ENCODE measurements at places on chromosomes 3 and 15.
A peak's percentile ranks its signal among the peaks of the same experiment; 100 is the strongest.

- DNase-seq, result no peak
These were observed 1.8 kb downstream of the IGDCC4 start for GRCh38 chr15:65420975-65421359.

- peak; percentile 78 for DNase-seq
These were observed 2.1 kb upstream of the GNAT1 start for GRCh38 chr3:50189274-50189673.

GRCh38 chr3:187334904-187335303, 33.3 kb upstream of the RTP4 start:
- no peak for DNase-seq

DNA sequence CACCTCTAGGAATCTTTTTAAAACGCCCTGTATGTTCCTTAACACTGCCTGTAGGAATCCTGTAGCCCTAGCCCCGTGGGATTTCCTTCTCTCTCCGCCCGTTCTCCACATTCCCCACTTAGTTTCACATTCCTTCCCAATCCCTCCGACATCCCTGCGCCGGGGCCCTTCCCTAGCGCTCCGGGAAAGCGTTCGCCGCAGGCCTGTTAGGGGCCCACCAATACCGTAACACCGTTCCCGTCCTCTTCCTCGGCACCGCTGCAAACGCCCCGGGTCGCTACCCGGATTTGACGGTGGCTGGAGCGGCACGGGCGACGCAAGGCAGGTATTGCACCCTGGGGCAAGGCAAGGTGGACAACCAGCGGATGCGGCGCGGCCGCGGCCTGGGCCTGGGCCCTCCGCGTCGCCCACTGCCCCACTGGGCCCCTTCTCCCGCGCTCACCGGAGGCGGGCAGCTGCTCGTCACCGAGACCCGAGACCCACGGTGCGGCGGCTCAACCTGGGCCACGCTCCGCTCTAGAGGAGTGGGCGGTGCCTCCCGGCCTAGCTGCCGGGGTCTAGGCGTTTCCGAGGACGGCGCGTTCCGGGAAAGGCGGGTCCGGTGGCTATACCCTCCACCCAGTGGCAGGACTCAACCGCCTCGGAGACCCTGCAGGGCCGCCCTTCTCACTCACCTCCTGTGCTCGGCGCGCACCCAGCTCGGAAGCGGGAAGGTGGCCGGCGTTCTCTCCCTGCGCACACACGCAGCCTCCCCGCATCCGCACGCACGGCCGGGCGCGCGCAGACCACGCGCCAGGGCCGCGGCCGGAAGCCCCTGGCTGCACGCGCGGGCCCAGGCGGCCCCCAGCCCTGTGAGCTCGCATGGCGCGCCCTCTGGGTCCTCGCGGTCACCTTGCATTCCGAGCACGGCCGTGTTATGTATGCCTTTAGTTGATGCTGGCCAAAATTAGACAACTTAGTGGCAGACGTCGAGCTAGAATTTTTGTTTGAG, at the start of gene B3GALNT1:
Gene B3GALNT1, minus strand, starts transcription at position 789 of the 991 bp plus-strand sequence. CDS start 18,595 bp downstream, outside the sequence.
- DNase-seq, result no peak

- no peak for DNase-seq
These were observed 19.7 kb downstream of the MGLL start for GRCh38 chr3:127802606-127803005.

- DNase-seq, result no peak
These were observed 78.3 kb downstream of the APBA2 start for GRCh38 chr15:28964098-28964497.

DNA sequence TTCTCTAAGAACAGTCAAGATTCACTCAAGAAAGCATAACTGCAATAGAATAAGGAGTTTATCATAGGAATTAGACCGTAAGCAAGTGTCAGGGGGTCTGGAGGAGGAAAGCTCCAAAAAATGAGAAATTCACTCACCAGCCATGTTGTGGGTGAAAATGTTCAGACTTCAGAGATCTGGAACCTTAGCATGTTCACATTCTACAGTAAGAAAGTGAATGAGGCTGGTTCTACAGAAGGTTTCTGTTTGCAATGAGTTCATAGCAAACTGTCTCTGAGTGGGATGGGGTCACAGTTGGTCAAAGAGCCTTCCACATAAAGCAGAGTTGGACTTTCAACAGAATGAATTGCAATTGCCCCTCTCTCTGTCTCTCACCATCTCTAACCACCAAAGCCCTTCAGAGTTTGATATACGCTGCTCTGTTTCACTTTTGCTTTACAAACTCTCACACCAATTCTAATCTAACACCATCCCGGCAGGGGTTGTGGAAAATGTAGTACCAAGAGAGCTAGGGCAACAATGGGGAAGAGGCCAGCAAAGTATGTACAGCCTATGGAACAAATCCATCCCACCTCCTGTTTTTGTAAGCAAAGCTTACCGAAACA, 581.8 kb upstream of the UBE2E2 start:
- DNase-seq, result no peak

GRCh38 chr3:177034832-177035475, 162.3 kb downstream of the TBL1XR1 start:
- DNase-seq, result no peak

GRCh38 chr3:77281721-77282120, 241.8 kb downstream of the ROBO2 start:
- DNase-seq, result no peak

DNA sequence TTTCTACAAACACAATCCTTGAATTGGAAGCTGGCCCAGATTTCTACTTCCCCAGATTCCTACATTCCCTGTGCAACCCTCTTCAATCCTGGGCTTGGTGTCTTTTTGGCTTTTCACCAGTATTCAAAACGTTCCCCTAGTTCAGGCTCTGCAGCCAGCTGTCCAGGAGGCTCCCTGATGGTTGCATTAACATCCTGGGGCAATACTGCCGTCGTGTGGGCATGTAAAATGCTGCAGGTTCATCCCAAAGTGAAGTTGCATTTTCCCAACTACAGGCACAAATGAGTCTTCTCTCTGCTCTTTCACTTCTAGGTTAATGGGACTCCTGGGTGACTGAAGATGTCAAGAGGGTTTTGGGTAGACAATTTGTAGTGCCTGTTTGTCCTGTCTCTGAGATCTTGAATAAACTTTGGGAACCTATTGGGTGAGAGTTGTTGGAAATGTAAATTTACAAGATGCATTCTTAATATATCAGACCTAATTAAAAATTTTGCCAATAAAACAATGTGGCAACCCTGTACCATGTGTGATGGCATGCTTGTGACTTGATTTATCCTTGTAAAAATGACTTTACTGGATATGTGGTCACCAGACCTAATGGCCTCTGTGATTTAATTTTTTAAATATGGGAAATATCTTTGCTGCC, 28.6 kb downstream of the SOX14 start:
- DNase-seq, result peak; percentile 77

GRCh38 chr3:56830884-56831283, 29.1 kb upstream of the ARHGEF3 start:
- DNase-seq, result no peak

DNA sequence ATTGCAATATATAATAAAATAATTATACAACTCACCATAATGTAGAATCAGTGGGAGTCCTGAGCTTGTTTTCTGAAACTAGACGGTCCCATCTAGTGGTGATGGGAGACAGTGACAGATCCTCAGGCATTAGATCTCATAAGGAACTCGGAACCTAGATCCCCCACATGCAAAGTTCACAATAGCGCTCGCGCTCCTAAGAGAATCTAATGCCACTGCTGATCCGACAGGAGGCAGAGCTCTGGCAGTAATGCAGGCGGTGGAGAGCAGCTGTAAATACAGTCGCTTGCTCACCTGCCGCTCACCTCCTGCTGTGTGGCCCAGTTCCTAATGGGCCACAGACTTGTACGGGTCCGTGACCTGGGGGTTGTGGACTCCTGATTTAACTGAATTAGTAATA, 87.8 kb downstream of the P3H2 start:
- DNase-seq, result no peak

DNA sequence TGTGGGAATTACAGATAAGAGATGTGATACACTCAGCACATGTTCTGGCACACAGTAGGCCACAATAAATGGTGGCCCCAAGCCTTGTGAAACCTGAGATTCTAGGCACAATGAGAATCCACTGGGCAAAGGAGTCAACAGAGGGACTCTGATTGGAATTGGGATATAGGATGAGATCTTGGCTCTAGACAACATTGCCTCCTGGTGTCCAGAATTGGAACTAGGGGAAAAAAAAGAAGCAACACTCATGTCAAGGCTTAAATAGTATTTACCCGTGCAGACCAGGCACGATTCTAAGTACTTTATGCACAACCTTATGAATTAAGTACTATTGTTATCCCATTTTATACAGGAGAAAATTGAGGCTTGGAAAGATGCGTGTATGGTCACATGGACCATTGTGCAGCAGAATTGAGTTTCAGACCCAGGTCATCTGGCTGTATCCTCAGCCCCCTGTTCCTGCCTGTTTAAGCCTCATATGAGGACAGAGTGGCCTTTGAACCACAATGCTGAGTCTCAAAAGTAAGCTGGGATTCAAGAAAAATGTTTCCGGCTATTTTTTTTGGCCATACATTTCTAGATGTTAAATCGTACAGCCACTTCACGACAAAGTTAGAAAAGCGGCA, 124.8 kb downstream of the SV2B start:
- peak; percentile 74 for DNase-seq

- DNase-seq, result no peak
These were observed 72.7 kb upstream of the TPRG1 start for GRCh38 chr3:189099031-189099471.

- no peak for DNase-seq
These were observed 87.2 kb downstream of the TJP1 start for GRCh38 chr15:29734917-29735572.

DNA sequence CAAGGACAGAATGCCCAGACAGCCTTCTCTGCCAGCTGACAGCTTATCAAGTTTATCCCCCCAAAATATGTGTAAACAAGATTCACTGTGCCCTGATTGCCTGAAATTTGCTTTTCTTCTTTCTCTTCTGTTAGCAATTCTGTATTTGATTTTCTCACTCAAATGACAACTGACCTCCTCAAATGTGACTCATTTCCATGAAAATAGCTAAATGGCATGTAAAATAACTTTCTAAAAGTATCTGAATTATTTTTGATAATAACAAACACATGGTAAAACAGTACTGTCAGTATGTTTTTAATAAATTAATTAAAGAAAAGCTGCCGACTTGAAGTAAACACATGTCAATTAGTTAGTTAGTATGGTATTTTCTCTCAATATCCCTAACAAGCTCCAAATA, 202.3 kb upstream of the STAC start:
- no peak for DNase-seq

DNA sequence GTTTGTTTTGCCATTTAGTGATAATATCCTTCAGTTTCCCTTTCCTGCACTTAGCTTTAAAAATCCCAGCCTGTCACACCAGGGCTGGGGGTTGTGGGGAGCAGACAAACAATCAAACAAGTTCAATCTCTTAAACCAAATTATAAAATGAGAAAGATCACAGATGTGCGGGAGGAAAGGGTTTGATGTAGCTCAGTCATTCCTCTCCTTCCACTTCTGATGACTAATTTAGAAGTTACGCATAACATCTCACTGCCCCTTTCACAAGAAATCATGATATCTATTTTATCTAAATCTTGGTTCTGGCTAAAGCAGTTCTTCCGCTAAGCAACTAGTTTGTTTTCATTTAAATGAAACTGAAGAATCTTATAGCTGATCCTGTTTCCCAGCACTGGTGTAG, 34.1 kb upstream of the ATG7 start:
- DNase-seq, result no peak

- no peak for DNase-seq
These were observed 106.6 kb downstream of the APBA2 start for GRCh38 chr15:28992336-28992864.

DNA sequence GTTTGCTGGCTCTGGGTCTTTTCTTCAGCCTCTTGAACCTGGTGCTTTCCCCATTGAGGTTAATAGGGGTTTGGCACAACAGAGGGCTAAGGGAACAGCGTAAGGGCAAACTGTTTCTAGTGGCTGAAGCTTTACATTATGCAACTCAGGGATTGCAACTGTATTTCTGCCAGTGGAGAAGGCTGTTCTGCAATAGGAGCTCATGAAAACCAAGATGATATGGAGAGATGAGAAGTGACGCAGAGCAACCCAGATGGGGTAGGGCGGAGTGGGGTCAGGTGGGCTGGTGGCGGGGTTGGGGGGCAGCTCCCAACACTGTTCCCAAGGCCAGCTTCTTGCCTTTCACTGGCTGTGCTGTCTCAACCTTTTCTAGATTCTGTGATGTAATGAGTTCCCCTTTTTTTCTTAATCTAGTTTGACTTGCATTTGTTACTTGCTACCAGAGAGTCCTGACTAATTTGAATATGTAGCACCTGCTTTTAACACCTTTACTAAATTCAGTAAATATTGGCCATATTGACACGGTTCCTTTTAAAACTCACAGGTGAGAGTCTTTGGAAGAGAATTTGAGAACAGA, 7.2 kb downstream of the GXYLT2 start:
- no peak for DNase-seq

DNA sequence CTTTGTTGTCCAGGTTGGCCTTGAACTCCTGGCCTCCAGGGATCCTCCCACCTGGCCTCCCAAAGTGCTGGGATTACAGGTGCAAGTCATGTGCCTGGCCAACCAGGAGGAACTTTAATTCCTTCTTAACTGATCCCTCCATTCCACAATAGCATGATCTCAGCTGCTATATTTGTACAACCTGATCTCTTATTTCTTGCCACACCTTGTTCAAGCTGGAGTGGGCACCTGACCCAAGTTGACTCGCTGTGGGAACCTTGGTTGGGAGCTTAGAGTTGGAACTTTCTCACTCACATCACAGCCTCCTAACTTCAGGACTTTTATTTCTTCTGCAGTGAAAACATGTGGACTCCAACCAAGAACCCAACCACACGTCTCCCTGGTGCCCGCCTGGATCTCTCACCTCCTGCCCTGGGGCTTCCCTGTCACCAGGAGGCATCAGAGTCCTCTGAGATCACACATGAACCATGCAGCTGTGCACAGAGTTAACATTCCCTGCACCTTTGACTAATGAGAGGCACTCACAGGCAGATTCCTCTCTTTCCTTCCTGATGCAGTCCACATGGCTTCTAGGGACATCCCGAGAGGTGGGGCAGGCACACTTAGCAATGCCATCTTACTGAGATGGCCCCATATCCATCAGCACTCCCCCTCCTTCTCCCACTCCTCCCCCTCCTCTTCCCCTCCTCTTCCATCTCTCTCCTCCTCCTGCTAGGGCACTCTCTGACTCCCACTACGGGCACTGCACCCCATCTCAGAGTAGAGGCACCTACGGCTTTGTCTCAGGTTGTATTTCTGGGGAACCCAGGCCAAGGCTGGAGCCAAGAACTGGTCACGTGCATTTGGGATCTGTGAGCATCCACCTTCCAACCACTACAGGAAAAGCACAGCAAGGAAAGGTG, 9.7 kb upstream of the CYFIP1 start:
- no peak for DNase-seq

- DNase-seq, result no peak
These were observed at the start of gene GNAT1 for GRCh38 chr3:50190936-50191660. Gene GNAT1 (plus strand): TSS chr3:50191610. CDS start chr3:50191726, 116 bp downstream.
